Muscle of back (tissue), 13 donors: ENCODE measurements at places on chromosomes 1 and 21.
A peak's percentile ranks its signal among the peaks of the same experiment; 100 is the strongest.

GRCh38 chr1:9721606-9722377 lies 70.3 kb downstream of the PIK3CD start:
- no peak for DNase-seq

DNA sequence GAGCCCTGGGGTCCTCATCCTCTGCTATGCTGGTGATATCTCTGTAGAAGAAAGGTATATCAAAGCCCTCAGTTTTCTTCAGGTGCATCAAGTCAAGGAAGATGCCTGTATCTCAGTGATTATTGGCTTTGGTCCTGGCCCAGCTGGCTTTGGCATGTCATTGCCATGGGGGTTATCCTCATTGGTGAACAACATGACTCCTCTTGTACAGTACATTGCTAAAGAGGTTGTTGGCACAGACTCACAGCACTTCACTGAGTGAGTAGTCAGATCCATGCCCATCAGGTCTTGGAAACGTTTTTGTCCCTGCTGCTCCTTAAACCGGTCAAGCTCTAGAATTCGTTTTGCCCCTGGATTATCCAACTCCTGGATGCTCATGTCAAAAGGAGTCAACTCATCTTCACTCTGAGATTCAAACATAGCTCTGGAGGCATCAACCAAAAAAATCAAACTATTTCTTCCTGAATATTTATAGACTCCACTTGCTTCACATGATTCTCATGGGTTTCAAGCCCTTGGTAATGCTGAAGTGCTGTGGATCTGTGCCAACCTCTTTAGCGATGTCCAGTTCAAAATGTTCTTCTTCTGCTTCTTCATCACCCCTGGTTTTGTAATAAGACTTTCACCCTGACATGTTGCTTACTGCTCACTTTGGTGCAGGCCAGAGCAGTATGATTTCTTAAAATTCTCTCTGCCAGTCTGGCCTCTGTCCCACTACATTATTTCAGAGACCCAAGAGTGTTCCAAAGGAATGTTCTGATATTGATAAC lies 43.0 kb upstream of the RAB3GAP2 start:
- DNase-seq, result no peak

DNA sequence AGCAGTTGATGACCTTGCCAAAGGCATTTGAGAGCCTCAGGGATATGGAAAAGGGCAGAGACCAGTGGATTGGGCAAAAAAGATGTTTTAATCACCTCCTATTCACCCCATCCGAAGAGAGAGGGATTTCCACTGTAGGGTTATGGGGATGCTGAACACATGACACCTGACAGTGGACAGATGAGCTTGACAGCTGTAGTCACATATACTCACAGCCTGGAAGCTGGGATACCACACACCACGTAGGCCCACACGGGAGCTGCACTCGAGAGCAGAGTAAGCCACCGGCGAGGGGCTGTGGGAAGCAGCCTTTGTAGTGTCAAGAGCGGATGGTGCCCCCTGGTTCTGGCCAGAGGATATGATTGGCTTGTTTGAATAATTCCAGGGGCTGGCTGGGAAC lies 20.0 kb downstream of the ZBTB40 start:
- no peak for DNase-seq

DNA sequence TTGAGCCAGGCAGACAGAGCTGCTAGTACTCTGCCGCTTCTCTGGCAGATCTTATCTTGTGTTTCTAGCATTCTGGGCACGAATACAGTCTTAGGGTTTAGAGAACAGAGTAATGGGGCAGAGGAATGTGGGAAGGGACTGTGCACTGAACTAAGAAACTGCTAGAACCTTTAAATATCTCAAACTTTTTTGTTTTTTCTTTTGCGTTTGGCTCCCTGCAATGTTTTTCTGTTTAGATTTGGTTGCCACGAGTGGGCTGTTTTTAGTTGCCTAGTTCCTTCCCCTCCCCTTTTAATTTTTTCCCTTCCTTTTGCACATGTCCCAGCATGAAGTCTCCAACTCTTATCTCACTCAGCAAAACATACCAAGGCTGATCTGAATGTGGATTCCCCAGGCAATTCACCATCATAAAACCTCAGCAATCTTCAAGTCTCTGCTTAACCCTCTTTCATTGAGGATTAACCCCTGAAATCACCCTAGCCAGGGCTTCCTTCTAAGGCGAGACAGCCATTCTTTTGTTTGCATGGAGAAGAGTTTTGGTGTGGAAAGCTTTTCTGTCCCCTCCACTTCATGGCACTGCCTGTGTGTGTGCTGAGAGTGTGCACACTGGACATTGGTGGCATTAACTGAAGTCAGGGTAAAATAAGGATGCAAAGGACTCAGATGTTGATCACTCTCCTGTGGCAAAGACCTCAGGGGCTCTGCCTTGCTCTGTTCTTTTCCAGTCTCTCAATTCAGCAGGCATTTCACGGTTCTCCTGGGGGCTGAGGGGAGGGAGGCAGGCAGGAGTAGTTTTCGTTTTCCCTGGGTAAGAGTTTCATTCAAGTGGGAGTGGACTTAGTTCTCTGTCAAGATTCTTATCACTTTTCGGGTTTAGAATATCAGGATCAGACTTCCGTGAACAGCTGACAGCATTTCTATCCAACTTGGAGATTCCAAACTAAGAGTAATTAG lies 2.8 kb upstream of the ATF3 start:
- DNase-seq, result no peak

DNA sequence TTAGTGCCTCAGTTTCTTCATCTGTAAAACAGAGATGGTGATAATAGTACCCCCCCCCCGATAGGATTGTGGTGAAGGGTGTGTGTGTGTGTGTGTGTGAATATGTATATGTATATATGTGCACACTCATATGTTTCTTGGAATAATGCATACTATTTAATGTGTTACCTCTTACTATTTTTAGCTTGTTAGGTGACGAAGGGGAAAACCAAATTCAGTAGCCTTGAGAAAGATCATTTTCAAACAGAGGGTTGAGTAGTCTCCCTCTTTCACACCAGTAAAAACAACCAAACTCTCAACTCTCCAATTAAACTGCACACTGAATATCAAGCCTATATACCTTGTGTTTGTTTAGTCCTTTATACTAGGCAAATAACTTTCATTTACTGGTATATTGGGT lies 75.7 kb downstream of the NTMT2 start:
- no peak for DNase-seq

DNA sequence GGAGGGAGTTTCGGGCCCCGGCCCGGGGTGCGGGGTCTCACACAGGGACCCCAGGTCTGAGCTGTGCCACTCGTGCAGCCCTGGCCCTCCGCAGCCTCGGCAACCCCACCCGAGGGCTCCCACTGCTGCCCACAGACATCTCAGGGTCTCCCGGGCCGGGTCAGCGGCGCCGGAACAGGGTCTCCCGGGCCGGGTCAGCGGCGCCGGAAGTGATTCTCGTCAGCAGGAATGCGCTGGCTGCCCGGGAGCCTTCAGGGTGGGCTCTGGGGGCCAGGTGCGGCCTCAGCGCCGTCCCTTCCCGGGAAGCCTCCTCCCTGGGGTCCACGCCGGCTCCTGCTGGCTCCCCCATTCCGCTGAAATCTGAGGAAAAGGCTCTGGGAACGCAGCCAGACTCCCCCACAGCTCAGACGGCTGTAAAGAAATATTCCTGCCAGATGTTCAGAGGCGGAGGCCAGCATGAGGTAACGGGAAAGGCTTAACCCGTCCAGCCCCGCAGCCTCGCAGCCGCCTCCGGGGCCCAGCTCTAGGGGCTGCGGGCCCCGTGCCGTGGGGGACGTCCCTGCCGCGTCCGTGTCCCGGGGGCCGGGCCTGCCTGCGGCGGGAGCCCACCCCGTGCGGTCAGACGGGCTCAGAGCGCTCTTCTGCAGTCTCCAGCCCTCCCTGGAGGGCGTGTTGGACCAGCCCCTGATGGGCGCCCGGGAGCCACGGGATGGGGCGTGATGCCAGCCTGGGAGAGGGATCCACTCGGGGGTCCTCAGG lies 8.7 kb upstream of the COL6A1 start:
- DNase-seq, result peak; percentile 98
